ENCODE measurements at places on chromosomes 12 and 14.

- DNase-seq: no peak
Measured at GRCh38 chr12:62748941-62749468, 185.9 kb downstream of the PPM1H start.

DNA sequence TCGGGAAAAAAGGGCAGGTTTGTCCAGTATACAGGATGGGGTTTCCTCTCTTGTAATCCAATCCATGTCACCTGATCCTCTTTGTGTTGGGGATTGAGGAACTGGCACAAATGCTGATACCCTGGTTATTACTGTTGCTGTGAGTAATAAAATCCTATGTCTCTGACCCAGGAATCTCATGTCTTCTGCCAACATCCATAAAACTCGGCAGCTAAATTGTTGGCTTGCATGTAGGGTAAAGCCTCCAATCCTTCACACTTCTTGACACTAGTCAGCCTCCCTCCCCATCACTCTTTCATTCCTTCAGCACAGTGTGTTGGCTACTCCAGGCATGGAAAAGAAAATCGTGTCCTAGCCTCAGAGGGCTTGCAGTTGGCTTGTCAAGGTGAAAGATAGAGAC lies 9.2 kb upstream of the NOS1 start:
- no peak for DNase-seq

DNA sequence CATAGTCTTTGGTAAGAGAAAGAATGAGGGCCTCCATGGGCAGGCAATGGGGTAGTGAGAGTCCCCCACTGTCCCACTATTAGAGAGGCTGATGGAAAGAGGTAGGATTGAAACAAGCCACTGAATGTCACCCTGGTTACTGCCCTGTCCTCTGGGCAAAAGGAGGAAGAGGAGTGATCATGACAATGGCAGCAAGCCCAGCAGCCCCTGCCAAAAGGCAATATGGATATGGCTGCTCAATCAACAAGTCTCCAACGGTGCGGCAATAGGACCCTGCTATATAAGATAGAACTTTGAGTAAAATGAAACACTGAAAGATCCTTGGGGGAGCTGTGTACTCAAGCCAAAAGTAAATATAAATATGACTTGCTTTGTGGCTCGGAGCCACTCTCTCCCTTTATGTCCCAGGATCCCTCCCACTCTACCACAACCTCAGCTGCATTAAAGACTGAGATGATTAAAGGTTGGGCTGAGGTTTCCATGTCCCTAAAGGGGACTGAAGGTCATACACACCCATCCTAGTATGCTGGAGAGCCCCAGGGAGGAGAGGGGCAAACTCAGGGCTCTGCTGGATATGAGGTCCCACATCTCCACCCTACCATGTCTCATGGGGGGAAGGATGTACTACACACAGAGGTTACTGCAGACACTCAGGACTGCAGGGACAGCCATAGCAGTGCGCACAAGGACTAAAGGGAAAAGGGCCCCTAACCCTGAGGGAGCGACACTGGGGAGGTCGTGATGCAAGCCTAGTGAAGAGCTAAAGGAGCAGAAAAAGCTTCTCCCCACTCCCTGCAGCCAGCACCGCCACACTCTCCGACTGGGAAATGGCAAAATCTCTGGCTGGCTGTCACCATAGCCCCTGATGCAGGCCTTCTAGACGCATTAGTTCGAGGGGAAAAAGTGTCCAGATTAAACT lies 5.9 kb downstream of the POMT2 start:
- no peak for DNase-seq

- DNase-seq: no peak
Measured at GRCh38 chr12:131218923-131219669, 265.4 kb downstream of the ADGRD1 start.

All from NCI-H1105 treated with DMSO at 0.1 percent for 48 hours (cell line).